Right forelimb (tissue), 1 donor: ENCODE measurements at places on chromosomes 2 and 18.

GRCh38 chr2:66239655-66240054, 195.3 kb upstream of the MEIS1 start:
- DNase-seq, result no peak

DNA sequence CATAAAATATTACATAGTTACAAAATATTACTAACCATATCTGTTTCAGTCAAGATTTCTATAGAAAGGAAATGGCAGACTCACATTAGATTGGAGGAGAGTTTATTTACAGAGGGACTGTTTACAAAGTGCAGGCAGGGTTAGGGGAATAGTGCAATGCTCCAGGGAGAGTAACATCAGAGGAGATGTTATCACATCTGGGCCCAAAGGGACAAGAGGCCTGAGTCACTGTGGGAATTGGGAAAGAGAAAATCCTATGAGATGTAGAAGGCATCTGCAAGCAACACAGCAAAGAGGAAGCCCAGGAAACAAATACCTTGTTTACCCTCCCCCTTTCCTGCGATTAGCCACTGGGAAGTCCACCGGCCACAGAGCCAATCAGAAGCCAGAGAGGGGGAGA, 227.3 kb upstream of the TANK start:
- DNase-seq, result no peak

- no peak for DNase-seq
These were observed 105.5 kb downstream of the UGGT1 start for GRCh38 chr2:128196471-128196931.

- no peak for DNase-seq
These were observed 6.8 kb downstream of the THUMPD2 start for GRCh38 chr2:39772086-39772811.

- no peak for DNase-seq
These were observed 31.5 kb downstream of the ANKRD44 start for GRCh38 chr2:197278799-197279763.

GRCh38 chr2:70921031-70921430, 14.7 kb upstream of the ATP6V1B1 start:
- DNase-seq, result no peak

- no peak for DNase-seq
These were observed 23.1 kb downstream of the DDX1 start for GRCh38 chr2:15614545-15615300.

- no peak for DNase-seq
These were observed 408.9 kb downstream of the PLCL1 start for GRCh38 chr2:198213253-198213652.

- no peak for DNase-seq
These were observed 54.9 kb upstream of the MAP2 start for GRCh38 chr2:209368914-209369313.

DNA sequence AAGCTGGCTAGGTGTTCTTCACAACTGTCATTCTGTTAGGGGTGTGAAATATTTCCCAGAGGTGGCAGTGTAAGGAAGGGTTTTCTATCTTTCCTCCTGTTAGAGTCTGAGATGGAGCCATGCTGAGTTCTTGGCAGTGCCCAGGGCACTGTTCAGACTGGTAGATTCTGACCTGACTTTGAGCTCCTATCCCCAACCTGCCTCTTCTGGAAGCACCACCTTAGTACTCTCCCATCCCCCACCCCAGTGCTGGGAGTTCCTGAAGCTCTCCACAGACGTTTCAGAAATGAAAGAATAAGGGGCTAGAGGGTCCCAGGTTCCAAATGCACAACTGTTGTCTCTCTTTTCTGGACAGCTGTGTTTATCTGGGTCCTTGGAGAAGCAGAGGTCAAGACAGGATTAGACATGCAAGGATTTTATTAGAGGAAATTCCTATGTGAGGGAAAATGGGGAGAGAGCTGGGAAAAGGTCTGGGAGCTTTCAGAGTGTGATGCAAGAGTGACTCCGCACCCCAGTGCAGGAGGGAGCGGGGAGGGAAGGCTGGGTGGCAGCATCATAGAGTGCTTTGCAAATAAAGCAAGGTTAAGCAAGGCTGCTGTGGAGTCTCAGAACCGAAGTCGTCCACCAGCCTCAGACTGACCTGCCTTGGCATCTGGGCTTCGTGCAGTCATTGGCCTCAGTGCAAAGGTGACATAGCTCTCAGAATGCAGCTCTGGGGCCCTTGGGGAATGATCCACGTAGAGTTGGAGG, 75.5 kb downstream of the SLC4A3 start:
- no peak for DNase-seq

DNA sequence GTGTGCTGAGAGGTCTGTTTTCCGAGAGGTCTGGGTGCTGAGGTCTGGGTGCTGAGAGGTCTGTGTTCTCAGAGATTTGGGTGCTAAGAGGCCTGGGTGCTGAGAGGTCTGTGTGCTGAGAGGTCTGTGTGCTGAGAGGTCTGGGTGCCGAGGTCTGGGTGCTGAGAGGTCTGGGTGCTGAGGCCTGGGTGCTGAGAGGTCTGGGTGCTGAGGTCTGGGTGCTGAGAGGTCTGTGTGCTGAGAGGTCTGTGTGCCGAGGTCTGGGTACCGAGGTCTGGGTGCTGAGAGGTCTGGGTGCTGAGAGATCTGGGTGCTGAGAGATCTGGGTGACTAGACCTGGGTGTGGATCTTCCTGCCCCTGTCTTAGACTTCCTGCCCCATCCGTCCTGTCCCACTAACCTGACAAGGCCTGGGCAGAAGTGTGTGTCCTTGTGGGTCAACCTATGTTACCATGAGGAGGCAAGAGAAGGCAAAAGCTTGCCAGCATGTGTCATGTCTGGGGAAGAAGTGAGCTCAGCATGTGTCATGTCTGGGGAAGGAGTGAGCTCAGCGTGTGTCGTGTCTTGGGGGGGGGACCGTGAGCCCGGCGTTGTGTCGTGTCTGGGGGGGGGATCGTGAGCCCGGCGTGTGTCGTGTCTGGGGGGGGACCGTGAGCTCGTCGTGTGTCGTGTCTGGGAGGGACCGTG, 69.3 kb downstream of the KCNG2 start:
- no peak for DNase-seq

- no peak for DNase-seq
These were observed 99.9 kb downstream of the SPATS2L start for GRCh38 chr2:200406379-200406778.

DNA sequence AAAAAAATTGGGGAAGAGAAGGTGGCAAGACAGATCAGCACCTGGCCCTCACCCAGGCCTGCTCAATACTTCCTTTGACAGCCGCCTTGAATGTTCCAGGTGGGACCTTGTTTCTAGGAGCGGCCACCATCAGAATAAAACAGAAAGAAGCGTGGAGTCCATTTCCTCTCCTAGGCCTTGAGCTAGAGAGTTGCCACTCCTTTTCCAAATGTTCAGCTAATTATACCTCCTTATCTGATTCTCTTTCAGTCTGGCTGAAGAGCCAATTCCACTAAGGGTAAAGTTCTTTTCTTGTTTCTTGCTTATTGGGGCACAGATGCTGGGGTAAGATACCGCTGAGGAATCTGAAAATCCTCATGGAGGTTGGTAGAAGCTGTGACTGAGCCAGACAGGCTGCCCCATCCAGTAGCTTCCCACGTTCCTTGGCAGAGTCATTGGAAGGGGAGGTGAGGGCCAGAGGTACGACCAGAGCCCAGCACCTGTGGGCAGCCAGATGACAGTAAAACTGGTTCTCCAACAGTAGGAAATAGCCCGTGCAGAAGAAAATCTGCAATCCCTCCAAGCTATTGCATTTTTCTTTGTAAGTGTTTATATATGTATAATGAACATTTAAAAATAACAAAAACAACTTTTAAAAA, 51.5 kb downstream of the PLB1 start:
- DNase-seq, result no peak

- DNase-seq, result no peak
These were observed 55.3 kb upstream of the YWHAQ start for GRCh38 chr2:9686061-9686460.

DNA sequence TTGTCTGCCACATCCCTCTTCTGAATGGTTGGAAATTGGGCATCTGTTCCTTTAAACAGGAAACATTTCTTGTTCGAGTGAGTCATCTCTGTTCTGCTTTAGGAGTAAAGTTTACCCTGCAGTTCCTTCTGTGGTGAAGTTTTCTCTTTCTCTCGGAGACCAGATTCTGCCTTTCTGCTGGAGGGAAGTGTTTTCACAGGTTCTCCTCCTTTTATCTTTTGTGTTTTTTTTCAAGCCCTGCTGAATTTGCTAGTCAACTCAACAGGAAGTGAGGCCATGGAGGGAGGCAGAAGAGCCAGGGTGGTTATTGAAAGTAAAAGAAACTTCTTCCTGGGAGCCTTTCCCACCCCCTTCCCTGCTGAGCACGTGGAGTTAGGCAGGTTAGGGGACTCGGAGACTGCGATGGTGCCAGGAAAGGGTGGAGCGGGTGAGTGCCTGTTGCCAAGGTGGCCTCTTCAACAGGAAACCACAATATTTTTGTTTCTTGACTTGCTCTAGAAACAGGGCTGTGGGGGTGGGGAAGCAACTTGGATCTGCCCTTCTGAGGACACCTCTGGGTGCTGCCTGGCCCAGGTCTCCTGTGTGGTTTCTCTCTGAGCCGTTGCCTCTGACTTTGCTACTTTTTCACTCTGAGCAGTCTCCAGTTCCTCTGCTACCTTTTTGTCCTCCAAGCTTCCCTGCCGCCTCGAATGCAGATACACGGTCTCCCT, 2.2 kb upstream of the CASP8 start:
- DNase-seq, result peak; percentile 79

DNA sequence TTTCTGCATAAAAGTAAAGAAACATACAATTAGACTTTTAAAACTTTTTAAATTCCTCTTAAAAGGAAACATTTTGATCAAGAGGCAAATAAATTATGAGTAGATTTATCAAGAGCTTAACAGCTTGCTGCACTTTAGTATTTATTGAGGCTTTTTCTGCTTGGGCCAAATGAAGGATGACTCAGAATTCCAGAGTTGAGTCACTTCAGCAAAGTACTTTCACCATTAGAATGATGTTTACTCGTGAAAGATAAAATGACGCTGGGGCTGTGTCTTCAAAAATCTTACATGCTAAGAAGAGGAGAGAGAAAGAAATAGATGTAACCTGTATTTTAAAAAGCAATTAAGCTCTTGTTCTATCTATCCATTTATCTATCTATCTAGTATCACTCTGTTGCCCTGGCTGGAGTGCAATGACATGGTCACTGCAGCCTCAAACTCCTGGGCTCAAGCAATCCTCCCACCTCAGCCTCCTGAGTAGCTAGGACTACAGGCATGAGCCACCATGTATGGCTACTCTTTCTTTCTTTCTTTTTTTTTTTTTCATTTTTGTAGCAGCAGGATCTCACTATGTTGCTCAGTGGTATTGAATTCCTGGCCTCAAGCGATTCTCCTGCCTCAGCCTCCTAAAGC, 75.3 kb upstream of the RIOK3 start:
- no peak for DNase-seq

DNA sequence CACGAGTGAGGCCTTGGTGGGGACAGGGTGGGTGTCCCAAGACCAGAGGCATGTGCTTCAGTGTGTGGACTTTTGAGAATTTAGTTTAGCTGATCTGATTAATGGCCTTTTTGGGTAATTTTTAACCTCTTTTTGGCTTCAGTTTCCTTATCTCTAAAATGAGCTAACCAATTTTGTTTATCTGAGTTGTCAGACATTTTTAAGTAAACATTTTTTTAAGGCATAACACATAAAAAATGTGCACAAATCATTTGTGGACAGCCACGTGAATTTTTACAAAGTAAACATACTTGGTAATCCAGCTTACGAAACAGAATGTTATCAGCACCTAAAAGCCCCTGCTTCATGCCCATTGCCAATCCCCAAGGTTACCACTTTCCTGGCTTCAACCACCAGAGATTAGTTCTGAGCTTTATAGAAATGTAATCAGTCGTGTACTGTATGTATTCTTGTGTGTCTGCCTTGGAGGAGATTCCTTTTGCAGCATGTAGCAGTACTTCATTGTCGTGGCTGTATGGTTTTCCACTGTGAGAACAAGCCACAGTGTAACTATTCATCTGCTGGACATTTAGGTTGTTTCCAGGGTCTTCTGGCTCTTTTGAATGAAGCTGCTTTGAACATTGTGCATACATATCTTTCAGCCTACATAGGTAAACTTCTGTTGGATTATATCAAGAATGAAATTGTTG, 8.4 kb upstream of the INO80C start:
- no peak for DNase-seq

GRCh38 chr2:197426723-197427603, 7.9 kb downstream of the SF3B1 start:
- no peak for DNase-seq

GRCh38 chr2:69501301-69501700, 64.1 kb upstream of the NFU1 start:
- DNase-seq, result no peak
